Activated CD4-positive, alpha-beta T cell treated with anti-CD3 and anti-CD28 coated beads for 24 hours (primary cell): ENCODE measurements at places on chromosomes 7 and 10.

DNA sequence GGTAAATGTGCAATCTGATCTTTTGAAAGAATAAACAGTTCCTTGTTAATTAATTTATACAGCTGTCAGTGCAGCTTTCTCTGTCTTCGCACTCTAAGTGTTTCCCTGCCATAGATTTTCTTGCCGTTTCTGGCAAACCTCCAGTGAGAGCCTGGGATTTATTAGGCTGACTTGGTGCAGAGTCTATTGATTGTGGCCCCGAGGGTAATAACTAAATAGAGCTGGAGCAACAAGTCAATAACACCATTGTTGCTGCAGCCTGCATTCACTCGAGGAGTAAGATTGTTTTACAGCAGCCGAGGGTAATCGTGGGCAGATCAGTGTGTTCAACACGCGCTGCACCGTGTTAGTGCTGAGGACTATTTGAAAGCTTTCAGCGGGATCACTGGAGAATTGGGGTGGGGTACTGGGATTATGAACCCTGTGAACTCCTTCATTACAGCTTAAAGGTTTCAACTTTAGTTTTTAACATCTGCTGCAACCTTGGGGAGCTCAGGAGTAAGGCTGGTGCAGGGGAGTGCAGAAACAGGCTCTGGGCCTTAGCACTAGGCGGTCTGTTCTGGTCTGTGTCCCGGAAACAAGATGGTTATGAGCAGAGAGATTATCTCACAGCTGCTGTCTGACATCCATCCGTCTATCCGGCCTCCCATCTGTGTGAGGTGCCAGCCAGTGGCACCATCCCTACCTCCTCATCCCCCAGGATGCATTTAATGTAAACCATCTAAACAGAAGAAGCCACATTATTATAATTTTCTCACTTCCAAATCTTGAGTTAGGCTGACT, 174.0 kb upstream of the TCF7L2 start:
- DNase-seq = no peak

DNA sequence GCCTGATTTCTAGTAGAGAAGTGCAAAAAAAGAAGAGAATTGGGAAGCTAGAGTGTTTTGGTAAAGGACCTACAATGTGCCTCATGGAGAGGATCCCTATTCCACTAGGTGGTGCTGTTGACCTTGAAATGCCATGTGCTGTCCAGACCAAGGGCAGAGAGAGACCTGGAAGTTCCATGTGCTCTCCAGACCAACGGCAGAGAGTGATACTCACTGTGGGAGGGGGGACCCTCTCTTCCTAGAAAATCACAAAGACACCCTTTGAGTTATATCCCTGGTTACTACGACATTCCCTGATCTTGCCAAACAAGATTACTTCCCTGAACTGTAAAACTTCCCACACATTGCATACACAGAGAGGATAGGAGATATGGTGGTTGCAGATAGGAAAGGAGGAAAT, 212.7 kb upstream of the ZNF804B start:
- no peak for DNase-seq

- no peak for DNase-seq
These were observed 6.6 kb downstream of the DGKI start for GRCh38 chr7:137839903-137840779.

GRCh38 chr7:155310425-155311114, 12.9 kb downstream of the INSIG1 start:
- DNase-seq = no peak

GRCh38 chr10:128316925-128317324, 190.7 kb upstream of the MKI67 start:
- DNase-seq = no peak

DNA sequence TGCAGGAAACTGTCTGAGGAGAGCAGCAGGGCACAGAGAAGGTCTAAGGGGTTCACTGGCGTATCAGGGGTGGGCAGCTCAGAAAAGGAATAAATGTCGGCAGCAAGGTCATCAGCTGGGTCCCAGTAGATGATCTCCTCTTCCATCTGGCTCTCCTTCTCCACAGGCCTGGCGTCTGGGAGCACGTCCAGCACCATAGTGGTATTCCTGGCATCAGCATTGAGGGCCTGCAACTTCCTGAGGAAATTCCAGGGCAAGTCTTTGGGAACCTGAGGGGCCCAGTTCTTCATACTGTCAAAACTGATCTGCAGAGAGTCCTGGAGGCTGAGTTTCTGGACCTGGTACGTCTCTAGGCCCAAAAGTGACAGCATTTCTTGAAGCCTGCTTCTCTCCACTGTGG, 9.6 kb upstream of the MRPS24 start:
- no peak for DNase-seq

- DNase-seq = no peak
These were observed 740 bp downstream of the HTR7 start for GRCh38 chr10:90856964-90857634.

- DNase-seq = no peak
These were observed 116.9 kb downstream of the EVX1 start for GRCh38 chr7:27359181-27360125.

- no peak for DNase-seq
These were observed 51.9 kb downstream of the IKZF1 start for GRCh38 chr7:50356212-50356944.

DNA sequence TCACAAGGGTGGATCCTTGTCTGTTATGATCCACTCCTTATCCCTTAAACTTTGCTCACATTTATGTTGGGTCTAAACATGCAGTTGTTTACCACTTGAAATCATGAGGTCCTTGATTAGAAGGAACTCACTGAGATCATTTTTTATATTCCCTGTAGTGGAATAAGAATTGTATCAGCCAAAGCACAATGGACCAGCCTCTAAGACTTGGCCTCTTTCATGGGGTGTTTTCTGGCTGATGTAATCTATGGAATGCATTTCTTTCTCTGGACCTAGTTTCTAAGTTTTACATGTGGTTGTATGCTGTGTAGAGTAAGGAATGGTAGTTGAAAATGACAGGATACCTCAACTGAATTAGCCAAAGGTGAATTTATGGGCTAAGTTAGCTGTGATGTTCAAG, 376.6 kb downstream of the SORCS3 start:
- no peak for DNase-seq

DNA sequence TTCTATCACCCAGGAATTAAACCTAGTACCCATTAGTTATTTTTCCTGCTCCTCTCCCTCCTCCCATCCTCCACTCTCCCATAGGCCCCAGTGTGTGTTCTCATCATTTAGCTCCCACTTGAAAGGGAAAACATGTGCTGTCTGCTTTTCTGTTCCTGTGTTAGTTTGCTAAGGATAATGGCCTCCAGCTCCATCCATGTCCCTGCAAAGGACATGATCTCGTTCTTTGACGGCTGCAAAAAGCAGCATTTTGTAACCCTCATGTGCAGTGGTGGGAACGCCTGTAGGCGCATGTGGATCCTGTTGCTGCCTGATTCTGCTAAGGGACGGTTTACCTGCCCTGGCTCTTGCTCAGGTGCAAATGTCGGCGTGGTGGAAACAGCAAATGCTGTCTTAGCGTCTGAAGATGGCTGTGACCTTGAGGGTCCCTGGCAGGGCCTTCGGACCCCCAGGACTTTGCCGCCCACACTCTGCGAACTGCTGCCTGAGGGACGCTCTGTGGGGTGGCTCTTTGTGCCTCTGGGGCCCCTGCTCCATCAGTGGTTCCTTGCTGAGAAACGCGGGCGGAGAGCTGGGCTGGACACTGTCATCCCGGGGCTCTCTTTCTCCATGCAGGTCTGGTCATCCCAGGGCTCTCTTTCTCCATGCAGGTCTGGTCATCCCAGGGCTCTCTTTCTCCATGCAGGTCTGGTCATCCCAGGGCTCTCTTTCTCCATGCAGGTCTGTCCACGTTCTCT, 5.6 kb upstream of the MTG1 start:
- DNase-seq = no peak
